Calu3 (cell line): ENCODE measurements at places on chromosomes 11 and 22. TPM values are rescaled to one million over a fixed set of nuclear protein-coding genes. Genes with fewer than 3 reads are reported as not detected.
A peak's percentile ranks its signal among the peaks of the same experiment; 100 is the strongest.

DNA sequence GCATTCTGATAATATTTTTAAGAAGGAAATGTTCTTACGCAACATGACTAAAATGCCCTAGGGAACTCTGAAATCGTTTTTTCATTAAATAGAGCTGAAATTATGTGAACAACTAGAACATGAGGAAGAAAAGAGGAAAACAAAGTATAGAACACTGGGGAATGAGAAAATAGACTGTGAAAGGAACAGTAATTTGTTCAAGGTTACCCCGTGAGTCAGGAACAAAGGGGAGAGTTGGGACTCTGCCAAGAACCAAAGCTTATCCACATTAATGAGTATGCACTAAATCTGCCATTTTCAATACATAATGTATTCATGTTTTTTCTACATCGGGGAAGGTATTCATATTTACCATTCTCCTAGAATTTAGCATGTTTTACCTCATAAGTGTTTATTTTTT lies 961.8 kb upstream of the CCDC90B start:
- DNase-seq: no peak

GRCh38 chr11:130629039-130629438 lies 180.6 kb downstream of the ADAMTS15 start:
- no peak for DNase-seq

DNA sequence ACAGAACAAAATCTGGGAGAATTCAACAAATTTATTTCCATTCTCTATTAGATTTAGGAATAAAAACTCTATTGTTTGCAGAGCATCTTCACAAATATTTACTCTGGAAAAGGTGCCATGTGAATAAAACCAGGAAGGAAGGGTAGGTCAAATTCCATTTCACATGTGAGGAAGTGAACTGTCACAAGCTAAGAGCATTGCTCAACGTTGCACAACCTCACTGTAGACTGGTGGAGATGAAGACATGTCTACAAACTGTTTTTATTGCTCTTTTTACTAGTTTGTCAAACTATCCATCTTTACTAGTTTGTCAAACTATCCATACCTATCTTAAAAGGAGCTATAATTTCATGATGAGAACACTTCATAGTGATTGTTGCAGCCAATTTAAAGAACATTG lies 236.4 kb downstream of the CNTN5 start:
- peak; percentile 0 for DNase-seq

DNA sequence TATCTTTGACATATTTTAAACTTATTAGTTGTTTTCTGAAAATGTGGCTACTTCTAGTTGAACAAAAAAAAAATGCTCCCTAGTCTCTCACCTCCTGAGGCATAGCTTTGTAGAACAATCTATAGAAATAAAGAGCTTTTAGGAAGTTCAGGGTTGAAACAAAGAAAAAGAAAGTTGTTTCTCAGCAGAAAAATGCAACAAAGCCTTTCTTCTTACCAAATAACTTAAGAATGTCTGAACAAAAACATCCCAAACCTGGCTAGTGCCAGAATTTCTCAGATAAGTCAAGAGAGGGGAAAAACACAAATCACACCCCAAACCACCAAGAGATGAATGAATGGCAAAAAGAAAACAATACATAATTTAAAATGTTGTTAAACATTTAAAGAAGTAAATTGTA lies 114.1 kb downstream of the MAML2 start:
- DNase-seq: no peak

GRCh38 chr11:19268909-19269308 lies 28.2 kb upstream of the E2F8 start:
- DNase-seq: no peak

The SPDYC gene
- total RNA-seq: not detected in 2 replicates

The CNTF gene
- total RNA-seq: 4.3 and 5.2 TPM in 2 replicates
